ENCODE measurements at places on chromosomes 1 and 21.
A peak's percentile ranks its signal among the peaks of the same experiment; 100 is the strongest.

DNA sequence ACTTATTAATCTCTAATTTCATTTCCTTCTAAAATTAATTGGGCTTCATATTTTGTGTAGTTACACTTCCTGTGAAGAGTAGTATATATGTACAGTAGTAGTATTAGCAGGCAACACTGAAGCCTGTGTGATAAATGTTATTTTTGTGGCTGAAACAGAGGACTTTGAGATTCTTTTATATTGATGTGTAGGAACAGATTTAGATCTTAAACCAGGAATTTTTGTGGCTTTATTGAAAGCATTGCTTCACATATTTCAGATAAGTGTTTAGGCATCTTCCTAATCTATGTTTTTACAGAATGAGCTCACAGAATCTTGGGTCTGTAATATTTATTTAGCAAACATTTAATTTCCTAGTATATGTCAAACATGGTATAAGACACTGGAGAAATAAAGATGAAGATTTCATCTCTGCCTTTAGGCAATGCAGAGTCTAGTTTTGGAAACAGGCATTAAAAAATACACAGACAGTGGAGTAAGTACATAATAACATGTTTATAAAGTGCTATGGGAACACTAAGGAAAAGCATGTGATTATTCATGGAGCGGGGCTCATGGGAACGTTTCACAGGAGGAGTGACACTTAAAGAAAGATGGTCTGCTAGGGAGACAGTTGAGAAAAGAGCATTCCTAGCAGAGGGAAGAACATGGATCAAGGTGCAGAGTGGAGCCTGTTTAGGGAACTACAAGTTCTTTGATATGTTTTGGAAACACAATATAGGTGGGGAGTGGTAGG is 52.7 kb downstream of the MIGA1 start:
- DNase-seq = peak; percentile 62

GRCh38 chr1:30045304-30046090 is 677.9 kb downstream of the MATN1 start:
- no peak for DNase-seq

DNA sequence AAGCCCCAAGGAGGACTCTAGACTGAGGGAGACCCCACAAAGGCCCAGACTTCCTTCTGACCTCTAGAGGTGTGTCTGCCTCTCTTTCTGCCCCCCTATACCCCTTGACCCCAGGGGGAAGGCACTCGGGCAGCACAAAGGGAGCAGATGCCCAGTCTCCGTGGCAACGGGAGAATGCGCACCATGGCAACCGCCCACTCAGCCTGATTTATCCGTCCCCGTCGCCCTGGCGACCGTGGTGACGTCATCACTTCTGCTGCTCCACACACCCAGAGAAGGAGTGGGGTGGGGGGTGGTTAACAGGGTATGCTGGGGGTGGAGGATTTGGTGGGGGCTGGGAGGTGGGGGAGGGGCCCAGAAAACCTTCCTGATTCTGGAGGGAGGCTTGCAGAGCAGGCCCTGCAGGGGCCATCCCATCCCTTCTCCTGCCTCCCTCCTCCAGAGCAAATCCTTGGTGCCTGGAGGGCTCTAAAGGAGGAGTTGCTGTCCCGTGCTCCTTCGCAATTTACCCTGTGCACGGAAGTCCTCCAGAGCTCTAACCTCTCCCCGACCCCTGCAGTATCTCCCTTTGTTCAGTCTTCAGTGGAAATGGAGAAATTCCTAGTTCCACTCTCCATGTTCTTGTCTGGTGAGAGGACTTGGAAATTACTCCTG is 6.3 kb downstream of the CELF3 start:
- DNase-seq = no peak

- DNase-seq = peak; percentile 61
These were observed 2.1 kb downstream of the SAMD11 start for GRCh38 chr1:925561-926421.

GRCh38 chr1:21654209-21654608 is 14.9 kb downstream of the RAP1GAP start:
- DNase-seq = no peak

DNA sequence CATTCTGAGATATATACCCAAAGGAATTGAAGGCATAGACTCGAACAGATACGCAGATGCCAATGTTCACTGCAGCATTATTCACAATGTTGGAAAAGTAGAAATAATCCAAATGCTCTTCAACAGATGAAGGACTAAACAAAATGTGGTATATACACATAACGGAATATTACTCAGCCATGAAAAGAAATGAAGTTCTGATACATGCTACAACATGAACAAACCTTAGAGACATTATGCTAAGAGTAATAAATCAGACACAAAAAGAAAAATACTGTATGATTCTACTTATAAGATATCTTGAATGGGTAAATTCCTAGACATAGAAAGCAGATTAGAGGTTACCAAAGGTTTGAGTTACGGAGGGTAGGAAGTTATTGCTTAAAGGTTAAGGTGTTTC is 57.9 kb downstream of the SLC25A24 start:
- no peak for DNase-seq

DNA sequence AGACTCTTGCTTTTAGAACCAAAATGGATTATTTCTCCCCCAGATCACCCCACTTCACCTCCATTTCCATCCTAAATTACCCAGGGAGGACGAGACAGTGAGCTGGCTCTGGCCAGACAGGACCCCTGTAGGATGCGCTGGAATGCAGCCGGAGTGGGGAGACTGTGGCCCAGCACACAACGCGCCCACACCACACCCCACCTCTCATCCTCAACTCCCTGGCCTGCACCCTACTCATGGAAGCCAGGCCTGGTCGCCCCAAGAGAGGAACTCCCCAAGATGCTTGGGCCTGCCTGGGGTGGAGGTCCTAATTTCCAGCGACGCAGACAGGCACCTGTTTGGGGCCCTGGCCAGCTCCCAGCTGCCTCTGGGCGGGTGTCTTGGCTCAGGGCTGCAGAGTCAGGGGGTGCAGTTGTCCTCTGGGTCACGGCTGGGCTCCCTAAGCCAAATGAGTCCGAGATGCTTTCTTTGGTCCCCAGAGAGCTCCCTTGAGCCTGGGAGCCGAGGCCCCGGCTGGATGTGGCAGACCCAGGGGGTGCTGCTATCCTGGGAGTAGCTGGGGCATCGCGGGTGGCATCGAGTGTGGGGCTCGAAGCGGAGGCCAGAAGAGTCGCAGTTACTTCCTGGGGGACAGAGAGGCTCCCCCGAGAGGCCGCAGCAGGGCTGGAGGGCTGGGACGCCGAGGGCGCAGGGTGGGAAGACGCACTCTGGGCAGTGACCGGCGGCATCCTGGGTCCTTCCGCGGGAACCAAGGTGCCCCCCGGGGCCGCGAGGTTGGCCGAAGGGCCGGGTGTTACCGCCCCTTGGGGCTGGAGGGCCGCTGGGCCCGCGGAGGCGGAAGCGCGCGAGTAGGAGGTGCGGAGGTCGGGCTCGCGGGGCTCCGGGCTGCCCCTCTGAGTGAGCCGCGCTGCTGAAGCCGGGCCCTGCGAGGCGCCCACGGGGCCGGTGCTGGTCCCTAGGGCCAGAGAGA is 10.4 kb downstream of the CLEC20A start:
- DNase-seq = no peak

- peak; percentile 75 for DNase-seq
These were observed 4.2 kb upstream of the RAP1GAP start for GRCh38 chr1:21673277-21673780.

DNA sequence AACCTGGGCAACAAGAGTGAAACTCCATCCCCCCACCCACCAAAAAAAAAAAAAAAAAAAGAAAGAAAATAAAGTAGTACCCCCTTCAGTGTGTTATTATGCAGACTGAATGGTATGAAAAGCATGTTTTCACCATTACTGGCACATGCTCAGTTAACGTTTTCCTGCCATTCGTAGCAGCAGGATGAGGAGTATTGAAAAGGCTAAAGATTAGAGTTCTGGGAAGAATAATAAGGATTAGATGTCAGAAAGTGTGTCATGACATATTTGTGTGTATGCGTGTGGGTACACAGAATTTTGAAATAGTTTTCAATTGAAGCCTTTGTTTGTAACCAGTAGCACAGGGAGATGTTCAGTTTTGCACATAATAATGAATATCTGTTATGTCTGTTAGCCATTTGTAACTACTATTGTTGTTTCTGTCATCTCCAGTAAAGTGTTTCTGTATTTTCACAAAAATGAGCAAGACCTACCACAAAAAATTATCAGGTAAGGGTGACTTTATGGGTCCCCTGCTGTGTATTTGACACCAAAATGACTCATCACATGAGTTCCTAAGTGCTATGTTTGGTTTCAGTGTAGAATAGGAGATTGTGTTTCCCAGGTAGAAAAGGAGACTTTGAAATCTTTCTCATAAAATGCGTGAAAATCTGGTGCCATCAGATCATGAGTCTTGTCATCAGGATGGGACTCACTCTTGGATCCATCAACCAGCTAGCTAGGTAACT is 358.9 kb downstream of the DISC1 start:
- DNase-seq = no peak

GRCh38 chr1:12368646-12369045 is 138.8 kb downstream of the VPS13D start:
- no peak for DNase-seq

DNA sequence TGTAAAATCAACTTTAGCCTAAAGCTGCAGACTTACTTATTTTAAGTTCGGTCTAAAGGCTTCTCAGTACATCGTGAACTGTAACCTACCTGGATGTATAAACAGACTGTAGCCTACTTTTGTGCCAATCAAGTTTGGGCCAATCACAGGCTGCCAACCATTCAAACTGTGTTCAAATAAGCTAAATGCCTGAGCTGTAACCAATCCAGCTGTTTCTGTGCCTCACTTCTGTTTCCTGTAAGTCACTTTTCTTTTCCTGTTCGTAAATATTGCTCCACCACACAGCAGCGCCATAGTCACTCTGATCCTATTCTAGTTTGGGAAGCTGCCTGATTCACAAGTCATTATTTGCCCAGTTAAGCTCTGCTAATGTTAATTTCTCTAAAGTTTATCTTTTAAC is 37.5 kb upstream of the SLAMF9 start:
- no peak for DNase-seq

DNA sequence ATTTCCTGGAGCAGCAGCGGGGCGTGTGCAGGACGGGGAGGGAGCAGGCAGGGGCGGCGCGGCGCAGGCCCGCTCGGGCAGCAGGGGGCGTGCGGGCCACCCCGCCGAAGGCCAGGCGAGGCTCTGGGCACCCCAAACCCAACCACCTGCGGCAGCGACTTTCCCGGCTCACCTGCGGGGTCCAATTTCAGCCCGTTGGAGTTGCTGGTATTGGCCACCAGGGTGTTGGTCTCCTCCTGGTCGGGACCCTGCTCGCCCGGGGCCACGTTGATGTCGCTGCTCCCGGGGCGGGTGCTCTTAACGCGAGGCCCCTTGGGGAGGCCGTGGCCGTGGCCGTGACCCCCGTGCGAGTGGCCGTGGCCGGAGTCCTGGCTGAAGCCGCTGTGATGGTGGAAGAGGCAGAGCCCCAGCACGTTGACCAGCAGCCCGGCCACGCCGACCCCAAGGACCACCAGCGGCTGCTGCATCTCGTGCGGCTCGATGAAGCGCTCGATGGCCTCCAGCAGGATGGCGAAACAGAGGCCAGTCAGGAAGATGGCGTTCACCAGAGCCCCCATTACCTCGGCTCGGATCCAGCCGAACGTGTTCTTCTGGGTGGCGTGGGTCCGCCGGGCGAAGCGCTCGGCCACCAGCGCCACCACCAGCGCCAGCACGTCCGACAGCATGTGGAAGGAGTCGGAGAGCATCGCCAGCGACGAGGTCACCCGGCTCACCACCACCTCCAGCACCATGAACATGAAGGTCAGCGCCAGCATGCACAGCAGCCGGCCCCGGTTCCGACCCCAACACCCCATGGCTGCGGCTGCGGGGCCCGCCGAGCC is 932 bp downstream of the SLC30A1 start:
- DNase-seq = peak; percentile 78

Measured in right hindlimb (tissue), 1 donor.